Endothelial cell (in vitro differentiated cells): ENCODE measurements at places on chromosomes 12 and 14.

- peak; percentile 56 for DNase-seq
Observed at GRCh38 chr14:61461808-61462275, 140.5 kb downstream of the PRKCH start.

DNA sequence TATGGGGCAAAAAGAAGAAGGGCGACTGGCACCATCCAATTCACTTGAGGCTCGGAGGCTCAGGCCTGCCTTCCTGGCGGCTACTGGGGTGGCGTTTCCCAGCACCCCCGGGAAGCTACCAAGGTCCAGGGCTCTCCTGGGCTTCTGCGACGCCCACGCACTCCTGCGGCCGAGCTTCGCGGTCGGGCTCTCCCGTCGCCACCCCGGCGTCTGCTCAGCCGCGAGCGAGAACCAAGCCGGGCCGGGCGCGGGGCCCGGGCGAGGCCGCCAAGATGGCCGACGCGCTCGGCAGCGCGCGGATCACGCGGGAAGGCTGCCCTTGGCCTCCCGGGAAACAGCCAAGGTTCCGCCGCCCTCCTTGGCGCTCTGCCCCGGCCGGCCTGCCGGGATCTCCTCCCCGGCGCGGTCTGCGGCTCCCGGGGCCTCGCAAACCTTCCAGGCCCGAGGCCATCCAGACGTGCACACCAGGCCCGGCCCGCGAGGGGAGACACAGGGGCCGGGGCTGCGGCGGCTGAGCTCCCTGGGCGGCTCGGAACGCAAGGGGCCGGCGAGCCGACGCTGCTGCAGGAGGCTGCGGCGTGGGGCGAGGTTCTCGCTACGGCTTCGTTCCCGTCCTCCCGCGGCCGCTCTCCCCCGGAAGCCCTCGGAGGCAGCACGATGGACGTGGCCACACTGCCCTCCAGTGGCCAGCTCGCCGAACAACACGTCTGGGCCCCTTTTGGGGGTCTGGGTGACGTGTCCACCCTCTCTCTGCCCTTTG lies 23.5 kb upstream of the ZFP36L1 start:
- peak; percentile 97 for DNase-seq

GRCh38 chr12:94289461-94290312 lies 141.3 kb downstream of the PLXNC1 start:
- DNase-seq, result no peak

GRCh38 chr12:124713041-124713435 lies 145.6 kb upstream of the NCOR2 start:
- no peak for DNase-seq

GRCh38 chr14:91310606-91311283 lies 66.2 kb upstream of the GPR68 start:
- DNase-seq, result no peak
